ENCODE measurements at places on chromosomes 1 and 21.

DNA sequence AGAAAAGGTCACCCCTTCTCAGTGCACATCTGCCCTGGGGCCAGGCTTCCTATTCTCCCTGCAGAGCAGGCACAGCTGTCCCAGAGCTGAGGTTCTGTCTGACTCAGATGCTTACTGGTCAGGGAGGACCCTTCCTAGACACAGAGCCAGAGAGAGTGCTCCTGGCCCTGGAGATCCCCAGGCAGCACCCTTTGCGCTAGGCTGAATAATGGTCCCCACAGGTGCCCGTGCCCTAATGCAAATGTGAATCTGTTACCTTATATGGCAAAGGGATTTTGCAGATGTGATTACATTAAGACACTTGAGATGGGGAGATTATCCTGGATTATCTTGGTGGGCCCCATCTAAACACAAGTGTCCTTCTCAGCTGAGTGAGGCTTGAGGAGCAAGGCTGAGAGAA is 2.6 kb upstream of the TNNI1 start:
- DNase-seq: no peak

DNA sequence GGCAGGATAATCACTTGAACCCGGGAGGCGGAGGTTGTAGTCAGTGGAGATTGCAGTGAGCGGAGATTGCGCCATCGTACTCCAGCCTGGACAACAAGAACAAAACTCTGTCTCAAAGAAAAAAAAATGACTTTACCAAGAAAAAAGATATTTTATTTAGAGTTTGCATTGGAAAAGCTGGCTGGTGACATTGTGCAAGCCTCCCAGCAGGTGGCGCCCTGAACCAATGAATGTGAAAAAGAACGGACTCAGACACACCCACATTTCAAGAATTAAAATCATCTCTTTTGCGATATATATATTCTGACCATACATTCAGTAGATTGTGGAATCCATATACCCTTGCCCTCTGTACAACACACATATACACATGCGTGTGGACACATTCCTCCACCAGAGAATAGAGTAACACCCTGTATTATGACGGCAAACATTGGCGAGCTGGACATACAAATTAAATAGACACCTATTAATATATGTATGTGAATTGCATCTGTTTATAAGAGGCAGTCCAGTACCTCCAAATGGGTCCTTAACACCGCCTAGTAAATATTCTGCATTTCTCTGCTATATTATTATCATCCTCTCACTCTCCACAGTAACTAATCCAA is 39.0 kb upstream of the CADM3 start:
- DNase-seq: peak; percentile 55

- no peak for DNase-seq
Measured at GRCh38 chr1:211711315-211711705, 35.9 kb upstream of the NEK2 start.

GRCh38 chr1:170538687-170539086 is 6.7 kb downstream of the GORAB start:
- no peak for DNase-seq

DNA sequence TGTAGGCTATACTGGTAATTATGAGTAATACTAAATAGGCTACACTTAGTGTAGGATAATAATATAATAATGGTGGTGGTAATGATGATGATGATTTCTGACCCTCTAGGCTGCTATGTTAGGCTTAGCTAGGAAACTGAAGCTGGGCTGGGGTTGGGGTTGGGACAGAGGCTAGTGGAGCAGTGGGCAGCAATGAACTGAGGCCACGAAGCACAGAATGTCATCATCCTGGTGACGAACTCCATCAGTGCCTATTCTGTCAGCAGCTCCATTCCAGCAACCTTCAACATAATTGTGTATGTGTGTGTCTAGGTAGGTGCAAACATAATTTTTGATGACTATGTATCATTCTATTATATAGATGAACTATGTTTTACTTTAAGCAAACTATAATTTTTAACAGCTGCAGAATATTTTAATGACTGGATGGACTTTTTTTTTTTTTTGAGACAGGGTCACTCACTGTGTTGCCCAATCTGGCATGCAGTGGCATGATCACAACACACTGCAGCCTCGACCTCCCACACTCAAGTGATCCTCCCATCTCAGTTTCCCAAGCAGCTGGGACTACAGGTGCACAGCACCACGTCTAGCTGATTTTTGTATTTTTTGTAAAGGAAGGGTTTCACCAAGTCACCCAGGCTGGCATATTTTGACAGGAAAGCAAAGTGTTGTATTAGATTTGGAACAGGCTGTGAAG is 12.9 kb upstream of the CLIC4 start:
- DNase-seq: no peak

GRCh38 chr1:182699393-182700350 is 15.3 kb upstream of the RGS8 start:
- no peak for DNase-seq

Data from activated T-cell treated with anti-CD3 and anti-CD28 coated beads for 24 hours (primary cell).